ENCODE measurements at places on chromosomes 4 and X. TPM values are rescaled to one million over a fixed set of nuclear protein-coding genes. Genes with fewer than 3 reads are reported as not detected.

GRCh38 chr4:150572704-150573504 is 9.0 kb upstream of the MAB21L2 start:
- no peaks in the 10 kb centered on the region for H3K27me3 ChIP-seq
- H3K36me3 ChIP-seq = no peaks in the 10 kb centered on the region

DNA sequence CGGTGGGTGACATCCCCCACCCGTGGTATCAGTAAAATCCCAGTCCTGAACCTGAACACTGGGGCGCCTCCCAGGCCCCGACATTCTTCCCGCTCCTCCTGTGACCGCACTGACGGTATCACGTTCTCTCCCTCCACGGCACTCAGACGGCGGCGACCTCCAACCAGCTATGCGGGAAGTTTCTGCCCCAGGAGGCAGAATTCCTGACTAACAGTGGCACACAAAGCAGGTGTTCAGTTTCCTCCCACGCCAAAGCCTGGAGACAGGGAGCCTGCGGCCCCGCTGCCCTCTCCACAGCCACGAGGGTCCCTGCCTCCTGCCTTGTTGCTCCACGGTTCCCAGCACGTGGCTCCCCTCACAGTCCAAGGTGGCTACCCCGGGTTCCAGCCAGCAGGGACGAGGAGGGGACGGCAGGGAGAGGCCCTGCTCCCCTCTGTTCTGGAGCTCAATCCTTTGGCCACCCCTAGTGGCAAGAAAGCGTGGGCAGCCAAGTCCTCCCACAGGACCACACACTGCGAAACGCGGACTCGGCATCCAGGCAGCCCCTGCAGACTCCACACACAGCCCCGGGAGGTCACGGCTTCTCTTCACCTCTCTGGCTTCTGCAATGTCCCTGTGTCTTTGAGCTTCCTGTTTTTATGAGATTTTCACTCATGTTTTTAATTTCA is 15.2 kb downstream of the CTBP1 start:
- no peak overlapping the region for H3K27ac ChIP-seq
- peaks cover 85% of the 10 kb centered on the region for H3K36me3 ChIP-seq
- DNase-seq = no peak
- no peaks in the 10 kb centered on the region for H3K27me3 ChIP-seq
- H3K4me3 ChIP-seq = no peak overlapping the region

- no peaks in the 10 kb centered on the region for H3K4me1 ChIP-seq
- DNase-seq = no peak
- H3K27me3 ChIP-seq = no peaks in the 10 kb centered on the region
- no peaks in the 10 kb centered on the region for H3K36me3 ChIP-seq
These were observed 58.4 kb upstream of the SLC25A43 start for GRCh38 chrX:119340606-119341205.

DNA sequence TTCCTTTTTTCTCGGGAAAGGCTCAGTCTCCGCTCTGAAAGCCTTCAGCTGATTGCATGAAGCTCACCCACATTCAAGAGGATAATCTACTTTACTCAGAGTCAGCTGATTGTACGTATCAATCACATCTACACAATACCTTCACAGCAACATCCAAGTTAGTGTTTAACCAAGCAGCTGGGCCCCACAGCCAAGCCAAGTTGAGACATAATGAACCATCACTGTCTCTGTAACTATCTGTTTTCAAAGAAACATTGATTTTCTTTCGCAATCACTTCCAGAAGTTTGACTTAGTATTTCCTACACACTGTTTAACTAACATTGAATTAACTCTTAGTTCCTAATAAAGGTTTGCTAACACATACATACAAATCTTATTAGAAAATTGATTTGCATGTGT is 40.3 kb downstream of the RWDD4 start:
- no peak overlapping the region for H3K4me3 ChIP-seq
- DNase-seq = no peak

The NUDT10 gene
- total RNA-seq = 0.36 TPM

The DUSP21 gene
- not detected for total RNA-seq

DNA sequence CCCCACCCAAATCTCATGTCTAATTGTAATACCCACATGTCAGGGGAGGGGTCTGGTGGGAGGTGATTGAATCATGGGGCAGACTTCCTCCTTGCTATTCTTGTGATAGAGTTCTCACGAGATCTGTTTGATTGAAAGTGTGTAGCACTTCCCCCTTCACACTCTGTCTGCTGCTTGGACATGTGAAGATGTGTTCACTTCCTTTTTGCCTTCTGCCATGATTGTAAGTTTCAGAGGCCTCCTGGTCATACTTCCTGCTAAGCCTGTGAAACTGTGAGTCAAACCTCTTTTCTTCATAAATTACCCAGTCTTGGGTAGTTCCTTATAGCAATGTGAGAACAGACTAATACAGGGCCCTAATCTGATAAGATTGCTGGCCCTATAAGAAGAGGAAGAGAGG is 1514.8 kb downstream of the RPA4 start:
- no peaks in the 10 kb centered on the region for H3K4me1 ChIP-seq
- H3K27me3 ChIP-seq = no peaks in the 10 kb centered on the region
- H3K27ac ChIP-seq = no peak overlapping the region
- no peaks in the 10 kb centered on the region for H3K36me3 ChIP-seq
- no peak overlapping the region for H3K4me3 ChIP-seq

- no peak overlapping the region for H3K27ac ChIP-seq
- peaks cover 3% of the 10 kb centered on the region for H3K27me3 ChIP-seq
- no peak overlapping the region for H3K4me3 ChIP-seq
- DNase-seq = no peak
These were observed 9.4 kb downstream of the ARHGAP10 start for GRCh38 chr4:147741190-147741788.

DNA sequence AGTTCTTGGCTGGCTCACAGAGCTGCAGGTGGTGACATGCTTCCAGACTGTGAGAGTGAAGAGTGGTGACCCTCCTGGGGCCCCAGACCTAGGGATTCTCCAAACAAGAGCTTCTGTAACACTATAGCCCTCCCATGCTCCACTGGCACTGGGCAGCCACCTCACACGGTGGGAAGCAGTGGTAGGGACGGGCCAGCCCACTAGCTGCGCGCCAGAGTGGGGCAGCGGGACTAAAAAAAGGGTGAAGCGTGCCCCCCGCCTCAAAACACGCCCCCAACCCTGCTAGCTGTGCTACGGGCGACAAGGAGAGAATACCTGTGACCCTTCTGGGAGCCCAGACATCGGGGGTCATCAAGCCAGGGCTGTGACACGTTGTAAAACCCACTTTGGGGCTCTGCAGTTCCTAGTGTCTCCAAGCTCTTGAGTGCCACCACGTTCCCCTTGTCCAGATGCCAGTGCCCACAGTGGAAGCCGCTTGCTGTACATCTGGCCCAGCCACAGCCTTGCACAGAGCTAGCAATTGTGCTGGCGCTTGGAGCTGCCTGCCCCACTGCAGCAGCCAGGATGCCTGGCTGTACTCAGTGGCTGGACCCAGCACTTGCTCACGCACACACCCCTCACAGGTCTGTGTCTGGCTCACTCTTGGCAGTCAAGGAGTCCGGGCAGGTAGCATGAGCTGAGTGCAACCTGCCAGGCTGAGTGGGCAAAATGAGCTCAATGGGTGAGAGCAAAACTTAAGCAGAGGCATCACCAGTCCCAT is 100.0 kb downstream of the DCAF12L2 start:
- H3K36me3 ChIP-seq = no peaks in the 10 kb centered on the region
- H3K27ac ChIP-seq = no peak overlapping the region
- DNase-seq = no peak
- no peaks in the 10 kb centered on the region for H3K4me1 ChIP-seq

DNA sequence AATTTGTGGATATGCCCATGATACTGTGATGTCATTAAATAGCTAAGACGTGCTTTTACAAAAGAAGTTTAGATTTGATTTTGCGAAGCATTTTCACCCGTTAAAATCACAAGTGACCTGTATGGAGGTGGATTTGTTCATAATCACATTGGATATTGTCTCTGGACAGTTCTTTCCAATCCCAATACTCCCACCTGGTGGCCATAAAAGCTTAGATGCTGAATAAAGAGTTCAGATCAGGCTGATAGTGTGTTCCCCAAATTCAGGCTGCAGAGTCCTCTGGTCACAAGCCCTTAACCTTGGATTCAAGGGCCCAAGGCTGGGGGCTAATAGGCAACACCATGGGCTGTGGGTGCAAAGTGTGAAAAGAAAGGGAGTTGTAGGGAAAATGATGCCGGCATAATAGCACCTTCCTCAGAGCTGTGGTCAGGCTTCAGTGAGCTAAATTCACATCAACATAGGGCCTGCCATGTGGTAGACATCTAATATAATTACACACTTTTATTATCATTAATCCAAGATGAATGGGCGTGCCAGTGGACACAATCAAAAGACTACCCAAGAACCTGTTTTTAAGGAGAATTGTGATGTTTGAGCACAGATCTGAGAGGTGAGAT is 28.1 kb downstream of the SMIM43 start:
- H3K4me3 ChIP-seq = no peak overlapping the region
- H3K36me3 ChIP-seq = no peaks in the 10 kb centered on the region
- no peaks in the 10 kb centered on the region for H3K27me3 ChIP-seq
- H3K4me1 ChIP-seq = no peaks in the 10 kb centered on the region
- DNase-seq = peak; percentile 16
- H3K27ac ChIP-seq = no peak overlapping the region

The SPANXA1 gene
- not detected for total RNA-seq

GRCh38 chrX:9396930-9397329 is 67.9 kb upstream of the TBL1X start:
- no peak overlapping the region for H3K27ac ChIP-seq
- no peaks in the 10 kb centered on the region for H3K27me3 ChIP-seq
- H3K4me3 ChIP-seq = no peak overlapping the region
- H3K4me1 ChIP-seq = no peaks in the 10 kb centered on the region
- DNase-seq = no peak

The ZNF185 gene
- 1.7 TPM for total RNA-seq

DNA sequence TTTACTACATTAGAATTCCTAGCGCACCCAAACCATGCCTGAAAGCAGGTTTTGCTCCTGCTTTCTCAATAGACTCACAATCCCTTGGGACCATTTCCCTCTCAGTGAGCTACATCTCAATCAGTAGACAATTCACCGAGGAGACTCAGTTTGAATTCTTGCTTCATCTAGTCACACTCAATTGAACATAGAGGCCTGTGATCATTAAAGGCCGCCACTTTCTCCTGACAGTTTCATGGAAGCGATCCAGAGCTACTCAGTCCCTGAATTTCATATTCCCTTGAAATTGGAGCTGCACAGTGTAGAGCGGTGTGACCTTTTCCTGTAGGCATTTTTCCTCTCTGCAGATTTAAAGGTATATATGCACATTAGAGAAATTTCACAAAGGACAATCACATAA is 193.9 kb upstream of the SPOCK3 start:
- no peak overlapping the region for H3K4me3 ChIP-seq
- H3K36me3 ChIP-seq = no peaks in the 10 kb centered on the region
- no peak for DNase-seq
- no peaks in the 10 kb centered on the region for H3K27me3 ChIP-seq
- no peak overlapping the region for H3K27ac ChIP-seq
- H3K4me1 ChIP-seq = no peaks in the 10 kb centered on the region

- no peak for DNase-seq
- H3K4me3 ChIP-seq = no peak overlapping the region
- H3K36me3 ChIP-seq = no peaks in the 10 kb centered on the region
- H3K4me1 ChIP-seq = no peaks in the 10 kb centered on the region
These were observed 11.0 kb upstream of the MAMLD1 start for GRCh38 chrX:150352114-150352513.

The GATA1 gene
- total RNA-seq = not detected

- H3K4me3 ChIP-seq = no peak overlapping the region
- DNase-seq = no peak
- no peak overlapping the region for H3K27ac ChIP-seq
- peaks cover 9% of the 10 kb centered on the region for H3K4me1 ChIP-seq
These were observed 96.9 kb upstream of the ZNF518B start for GRCh38 chr4:10554121-10554520.

DNA sequence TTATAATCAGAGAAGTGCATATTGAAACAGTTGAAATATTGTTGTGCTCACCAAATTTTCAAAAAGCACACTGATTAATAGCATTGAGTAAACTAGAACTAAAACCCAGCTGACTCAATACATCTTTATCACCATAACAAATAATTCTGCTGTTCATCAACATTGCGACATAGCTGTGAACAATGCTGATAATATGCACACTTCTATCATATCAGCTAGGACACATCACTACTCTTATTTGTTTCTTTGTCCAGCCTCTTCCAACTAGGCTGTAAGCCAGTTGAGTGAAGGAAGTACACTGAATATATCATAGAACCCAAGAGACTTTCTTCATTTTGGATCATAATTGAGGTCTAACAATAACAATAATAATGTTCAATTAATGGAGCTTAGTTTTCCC is 349.7 kb downstream of the IQCM start:
- H3K4me3 ChIP-seq = no peak overlapping the region
- no peaks in the 10 kb centered on the region for H3K36me3 ChIP-seq
- H3K27ac ChIP-seq = no peak overlapping the region
- no peaks in the 10 kb centered on the region for H3K27me3 ChIP-seq
- no peaks in the 10 kb centered on the region for H3K4me1 ChIP-seq

GRCh38 chr4:188132232-188132631 is 7.0 kb upstream of the TRIML1 start:
- H3K36me3 ChIP-seq = no peaks in the 10 kb centered on the region
- no peaks in the 10 kb centered on the region for H3K4me1 ChIP-seq
- H3K27ac ChIP-seq = no peak overlapping the region
- no peak for DNase-seq
- no peak overlapping the region for H3K4me3 ChIP-seq

Data from B cell (primary cell).